ENCODE measurements at places on chromosomes 1 and 21. TPM values are rescaled to one million over a fixed set of nuclear protein-coding genes. Genes with fewer than 3 reads are reported as not detected.

DNA sequence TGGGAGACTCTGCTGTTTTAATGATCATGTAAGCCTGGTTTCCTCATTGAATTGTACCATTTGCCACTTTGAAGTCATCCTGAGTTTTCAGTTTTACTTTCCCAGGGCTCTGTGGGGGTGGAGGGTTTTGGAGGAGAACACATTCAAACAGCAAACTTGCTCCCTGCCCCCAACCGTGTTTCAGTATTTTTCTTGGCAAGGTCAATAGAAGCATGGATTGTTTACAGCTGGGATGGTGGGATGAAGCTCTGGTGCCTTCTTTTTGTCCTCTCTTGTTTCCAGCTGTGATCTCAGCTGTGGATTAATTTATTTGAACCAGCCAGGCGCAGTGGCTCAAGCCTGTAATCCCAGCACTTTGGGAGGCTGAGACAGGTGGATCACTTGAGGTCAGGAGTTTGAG, 54.3 kb upstream of the SERBP1 start:
- DNase-seq: no peak

GRCh38 chr1:111201275-111202090, 1.0 kb upstream of the DENND2D start:
- no peak for DNase-seq

DNA sequence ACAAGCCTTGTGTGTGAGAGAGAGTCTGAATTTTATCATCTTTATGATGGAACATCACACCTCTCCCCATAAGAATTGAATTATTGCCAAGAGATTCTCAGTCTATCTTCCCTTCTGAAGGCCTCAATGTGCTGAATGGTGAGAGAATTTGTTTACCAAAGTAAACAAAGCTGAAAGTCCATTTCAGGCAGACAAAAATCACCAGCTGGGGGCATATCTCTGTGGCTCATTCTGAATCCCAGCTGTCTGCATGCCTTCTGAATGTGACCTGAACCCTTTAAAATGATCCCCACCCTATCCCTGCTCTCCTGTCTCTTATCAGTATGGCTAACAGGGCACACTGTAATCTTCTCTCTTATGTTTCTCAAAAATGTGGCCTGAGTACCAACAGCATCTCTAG, 99.1 kb upstream of the CAMK1G start:
- no peak for DNase-seq

GRCh38 chr1:192592981-192593708, 17.6 kb downstream of the RGS1 start:
- no peak for DNase-seq

The TBCE gene
- total RNA-seq: 24.0 TPM

DNA sequence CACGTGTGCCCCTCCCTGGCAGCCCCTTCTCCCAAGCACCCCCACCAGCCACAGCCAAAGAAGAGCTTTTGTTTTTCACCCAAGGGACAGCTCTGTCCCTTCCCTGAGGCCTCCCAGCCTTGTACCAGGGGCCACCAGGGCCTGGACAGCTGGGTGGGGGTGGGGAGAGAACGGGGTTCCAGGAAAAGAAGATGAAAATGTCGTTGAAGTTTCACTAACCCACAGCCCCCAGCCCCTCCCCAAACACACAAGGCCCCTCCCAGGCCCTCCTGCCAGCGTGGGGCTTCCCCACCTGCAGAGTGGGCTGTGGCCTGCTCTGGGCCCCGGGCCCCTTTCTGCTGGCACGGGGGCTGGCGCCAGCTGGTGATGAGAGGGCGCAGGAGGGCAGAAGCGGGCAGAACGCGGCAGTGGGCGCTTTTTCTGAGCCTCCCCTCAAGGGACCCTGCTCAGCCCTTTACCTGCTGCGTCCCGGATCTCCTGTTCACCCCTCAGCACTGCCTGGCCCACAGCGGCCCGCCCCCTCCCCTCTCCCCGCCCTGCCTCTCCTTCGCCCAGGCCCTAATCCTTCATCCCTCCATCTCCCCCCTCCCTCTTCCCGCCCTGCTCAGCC, 5.5 kb upstream of the ANKRD65 start:
- peak; percentile 59 for DNase-seq

The VCAM1 gene
- 1.2 TPM for total RNA-seq

The OR2T34 gene
- not detected for total RNA-seq

- DNase-seq: no peak
Measured at GRCh38 chr21:46409641-46410406, 48.9 kb upstream of the DIP2A start.

DNA sequence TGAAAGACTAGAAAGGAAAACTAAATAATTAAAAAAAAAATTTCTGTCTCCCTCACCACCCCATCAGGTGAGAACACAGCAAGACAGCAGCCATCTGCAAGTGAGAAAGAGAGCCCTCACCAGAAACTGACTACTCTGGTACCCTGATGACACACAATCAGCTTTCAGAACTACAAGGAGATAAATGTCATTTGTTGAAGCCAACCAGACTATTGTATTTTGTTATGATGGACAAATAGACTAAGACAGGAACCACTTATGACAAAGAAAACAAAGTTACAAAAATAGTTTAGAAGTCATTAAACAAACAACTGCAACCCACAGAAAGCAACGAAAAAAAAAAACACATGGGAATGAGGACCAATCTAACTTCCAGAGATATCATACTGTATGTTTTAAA, 98.3 kb downstream of the FAF1 start:
- DNase-seq: no peak

The OSCP1 gene
- total RNA-seq: 10.7 TPM

GRCh38 chr1:229666585-229666984, 40.5 kb downstream of the URB2 start:
- DNase-seq: no peak

The CD101 gene
- 0.73 TPM for total RNA-seq

The CRP gene
- total RNA-seq: not detected

DNA sequence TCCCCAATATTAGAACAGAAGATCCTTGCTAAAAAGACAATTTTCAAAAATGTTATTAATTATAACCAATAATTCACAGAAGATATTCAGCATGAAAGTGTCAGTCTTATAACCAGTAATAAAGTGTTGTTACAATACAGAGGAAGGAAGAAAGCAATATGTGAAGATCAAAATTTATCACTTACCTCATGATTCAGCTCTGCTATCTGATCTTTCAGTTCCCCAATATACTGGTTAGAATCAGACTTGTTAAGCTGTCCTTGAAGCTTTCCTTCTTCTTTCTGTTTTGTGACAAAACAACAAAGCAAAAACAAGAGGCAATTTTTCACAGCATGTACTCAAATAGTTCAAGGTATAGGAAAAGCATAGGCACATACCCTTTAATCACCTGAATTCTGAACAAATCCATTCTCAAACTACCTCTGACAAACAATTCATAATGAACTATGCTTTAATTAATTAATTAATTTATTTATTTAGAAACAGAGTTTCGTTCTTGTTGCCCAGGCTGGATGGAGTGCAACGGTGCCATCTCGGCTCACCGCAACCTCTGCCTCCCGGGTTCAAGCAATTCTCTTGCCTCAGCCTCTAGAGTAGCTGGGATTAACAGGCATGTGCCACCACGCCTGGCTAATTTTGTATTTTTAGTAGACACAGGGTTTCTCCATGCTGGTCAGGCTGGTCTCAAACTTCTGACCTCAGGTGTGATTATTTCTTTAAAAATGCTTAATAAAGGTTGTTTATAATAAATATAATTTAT, 76.9 kb upstream of the GFI1 start:
- no peak for DNase-seq

DNA sequence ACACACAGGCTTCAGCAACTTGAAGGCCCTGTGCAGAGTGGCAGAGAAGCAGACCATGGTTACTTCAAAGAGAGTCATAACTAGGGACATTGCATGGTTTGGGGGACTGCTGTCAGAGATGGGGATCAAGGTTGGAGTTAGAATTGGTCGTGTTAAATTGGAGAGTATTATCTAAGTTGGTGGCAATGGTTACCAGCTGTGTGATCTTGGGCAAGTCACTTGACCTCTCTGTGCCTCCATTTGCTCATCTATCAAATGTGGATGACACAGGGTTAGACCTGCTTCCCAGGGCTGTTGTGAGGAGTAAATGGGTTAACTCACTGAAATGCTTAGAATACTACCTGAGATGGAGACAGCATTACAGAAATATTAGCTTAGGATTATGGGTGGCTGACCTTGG, 91.1 kb downstream of the PAX7 start:
- no peak for DNase-seq

The ELF3 gene
- total RNA-seq: 55.2 TPM

DNA sequence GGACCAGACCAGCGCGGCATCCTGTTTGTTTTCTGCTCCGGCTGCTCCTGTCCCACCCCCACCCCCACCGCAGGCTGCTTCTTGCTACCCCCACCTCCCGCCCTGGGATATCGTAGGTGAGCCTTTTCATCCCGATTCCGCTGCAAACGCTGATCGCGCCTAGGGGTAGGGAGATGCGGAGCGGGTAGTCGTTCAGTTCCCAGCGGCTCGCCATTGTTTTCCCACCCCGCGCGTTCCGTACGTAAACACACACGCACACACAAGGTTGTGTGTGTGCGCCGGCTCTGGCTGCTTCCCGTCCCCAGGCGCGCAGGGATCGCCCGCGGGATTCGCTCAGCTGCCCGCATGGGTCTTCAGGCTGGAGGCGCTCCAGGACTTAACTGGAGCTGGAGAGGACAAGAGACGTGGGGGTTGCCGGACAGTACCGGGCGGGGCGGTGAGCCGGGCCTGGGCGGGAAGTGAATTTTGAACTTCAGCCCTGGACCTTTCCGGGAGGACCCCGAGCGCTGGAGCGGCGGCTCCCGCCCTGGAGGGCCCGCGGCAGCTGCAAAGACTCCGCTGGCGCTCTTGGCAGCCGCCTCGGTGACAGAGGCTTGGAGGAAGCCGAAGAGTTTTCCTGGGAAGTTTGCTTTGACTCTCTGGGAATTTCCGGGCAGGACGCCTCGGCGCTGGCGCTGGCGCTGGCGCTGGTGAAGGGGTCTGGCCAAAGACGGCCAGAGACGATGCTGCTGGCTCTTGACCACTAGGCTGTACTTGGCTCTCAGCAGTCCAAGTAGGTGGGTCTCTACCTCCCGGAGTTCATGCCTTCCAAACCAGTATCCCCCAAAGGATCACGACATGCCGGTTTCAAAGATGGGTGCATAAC, 1.6 kb downstream of the SOX13 start:
- DNase-seq: peak; percentile 82

GRCh38 chr1:180816132-180816531, 96.6 kb upstream of the KIAA1614 start:
- peak; percentile 53 for DNase-seq

- DNase-seq: no peak
Measured at GRCh38 chr1:59698386-59698785, 116.4 kb upstream of the HOOK1 start.

- no peak for DNase-seq
Measured at GRCh38 chr1:172351754-172352161, 68.7 kb upstream of the C1orf105 start.

DNA sequence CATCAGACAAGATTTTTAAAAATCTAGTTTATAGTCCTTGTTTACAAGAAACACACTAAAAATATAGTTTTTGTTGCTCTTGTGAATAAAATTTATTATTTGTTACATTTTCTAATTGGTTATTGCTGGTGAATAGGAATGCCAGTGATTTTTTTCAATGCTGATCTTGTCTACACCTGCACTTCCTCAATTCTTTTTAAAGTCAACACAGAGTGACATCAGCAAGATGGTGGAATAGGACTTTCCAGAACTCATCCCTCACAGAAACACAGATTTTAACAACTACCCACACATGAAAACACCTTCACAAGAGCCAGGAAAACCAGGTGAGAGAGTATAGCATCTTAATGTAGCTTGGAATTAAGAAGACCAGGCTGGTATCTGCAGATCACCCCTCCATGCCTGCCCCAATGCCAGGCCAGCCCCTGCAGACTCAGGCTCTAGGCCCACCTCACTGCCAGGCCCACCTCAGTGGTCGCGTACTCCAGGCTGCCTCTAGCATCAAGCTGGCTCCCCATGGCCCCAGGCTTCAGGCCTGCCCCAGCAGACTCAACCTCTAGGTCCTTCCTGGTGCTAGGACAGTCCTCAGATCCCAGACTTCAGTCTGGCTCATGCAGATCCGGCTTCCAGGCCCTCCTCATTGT, 117.6 kb downstream of the WDR3 start:
- DNase-seq: no peak

DNA sequence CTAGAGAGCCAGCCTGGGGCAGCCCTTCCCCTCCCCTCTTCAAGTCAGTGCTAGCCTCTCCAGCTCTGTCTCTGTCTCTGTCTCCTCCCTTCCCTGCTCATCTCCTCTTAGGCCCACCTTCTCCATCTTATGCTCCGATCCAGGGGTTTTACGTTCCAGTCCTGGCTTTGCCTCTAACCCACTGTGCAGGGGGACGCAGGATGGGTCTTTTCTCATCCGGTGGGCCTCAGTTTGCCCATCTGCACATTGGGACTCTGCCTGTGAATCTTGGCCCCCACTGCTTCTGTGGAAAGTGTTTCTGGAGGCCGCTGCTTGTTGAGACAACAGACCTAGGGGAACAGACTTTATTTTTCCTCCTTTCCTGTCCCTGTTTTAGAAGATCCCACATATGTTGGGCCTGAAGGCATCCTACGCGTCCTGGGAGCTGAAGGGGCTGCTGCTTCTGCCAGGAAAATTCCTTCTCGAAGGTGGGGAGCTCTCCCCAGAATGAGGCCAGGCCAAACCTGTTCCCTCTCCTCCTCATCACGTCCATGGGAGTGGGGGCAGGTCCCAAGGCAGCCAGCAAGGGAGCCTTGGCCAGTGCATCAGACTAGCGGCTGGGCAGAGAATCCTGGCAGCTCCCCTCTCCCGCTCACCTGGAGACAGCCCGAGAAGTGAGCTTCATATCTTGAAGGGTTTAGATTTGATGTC, 99.5 kb upstream of the CSF3R start:
- DNase-seq: peak; percentile 69
